Muscle of back (tissue), 13 donors: ENCODE measurements at places on chromosomes 3 and 15. TPM values are rescaled to one million over a fixed set of nuclear protein-coding genes. Genes with fewer than 3 reads are reported as not detected.

GRCh38 chr15:93826293-93826692 is 405.1 kb upstream of the MCTP2 start:
- no peak for DNase-seq

DNA sequence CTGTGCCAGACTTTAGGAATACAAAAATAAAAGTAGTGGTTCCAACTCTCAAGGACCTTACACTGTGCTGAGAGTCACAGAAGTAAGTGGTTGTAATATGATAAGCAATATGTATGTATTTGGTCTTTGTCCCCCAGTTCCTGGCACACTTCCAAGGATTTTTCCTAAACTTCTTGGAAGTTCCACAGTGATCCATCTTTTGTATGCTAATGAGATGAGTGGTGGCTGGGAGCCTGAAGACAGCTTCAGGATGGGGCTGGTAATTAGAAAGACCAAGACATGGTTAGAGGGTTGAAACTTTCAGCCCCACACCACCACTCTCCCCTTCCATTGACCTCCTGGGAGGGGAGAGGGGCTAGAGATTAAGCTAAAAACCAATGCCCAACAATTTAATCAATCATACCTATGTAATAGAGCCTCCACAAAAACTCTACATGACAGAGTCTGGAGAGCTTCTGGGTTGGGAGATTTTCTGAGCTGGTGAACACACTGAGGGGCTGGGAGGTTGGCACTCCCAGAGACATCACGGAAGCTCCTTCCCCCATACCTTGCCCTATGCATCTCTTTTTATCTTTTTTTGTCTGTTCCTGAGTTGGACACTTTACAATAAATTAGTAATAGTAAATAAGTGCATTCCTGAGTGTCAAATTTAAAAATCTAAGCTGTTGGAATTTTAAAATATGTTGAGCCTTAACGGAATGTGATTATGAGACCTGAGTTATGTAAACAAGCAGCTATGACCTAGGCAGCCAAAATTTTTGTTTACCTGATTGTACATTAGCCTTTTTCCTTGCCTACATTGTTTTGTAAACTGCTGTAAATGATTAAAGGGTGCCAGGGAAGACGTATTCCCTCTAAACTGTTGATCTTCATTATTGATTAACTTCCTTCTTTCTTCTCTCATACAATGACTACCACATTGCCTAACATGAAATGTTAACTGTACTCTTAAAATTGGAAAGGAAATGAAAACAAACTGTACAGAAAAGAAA is 24.3 kb downstream of the CD200R1L start:
- no peak for DNase-seq

LRRC3B gene
- 10.9 TPM for polyA plus RNA-seq

DNA sequence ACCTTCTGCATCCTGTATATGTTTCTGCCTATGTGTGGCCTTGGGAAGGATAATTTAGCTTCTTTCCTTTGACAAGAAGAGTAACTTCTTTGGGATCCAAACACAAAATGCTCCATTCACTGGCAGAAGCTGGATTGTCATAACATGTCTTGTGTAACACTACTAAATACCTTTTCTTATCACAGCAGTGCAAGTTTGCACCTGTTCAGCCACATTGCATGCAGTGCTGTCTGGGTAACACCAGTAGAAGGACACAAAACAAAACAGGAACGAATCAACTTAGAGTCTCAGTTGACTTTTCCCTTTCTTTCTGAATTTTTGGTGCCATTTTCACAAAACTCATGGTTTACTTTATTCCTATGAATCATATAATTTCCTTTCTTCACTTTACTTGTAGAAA is 43.6 kb upstream of the TNIK start:
- no peak for DNase-seq

DNA sequence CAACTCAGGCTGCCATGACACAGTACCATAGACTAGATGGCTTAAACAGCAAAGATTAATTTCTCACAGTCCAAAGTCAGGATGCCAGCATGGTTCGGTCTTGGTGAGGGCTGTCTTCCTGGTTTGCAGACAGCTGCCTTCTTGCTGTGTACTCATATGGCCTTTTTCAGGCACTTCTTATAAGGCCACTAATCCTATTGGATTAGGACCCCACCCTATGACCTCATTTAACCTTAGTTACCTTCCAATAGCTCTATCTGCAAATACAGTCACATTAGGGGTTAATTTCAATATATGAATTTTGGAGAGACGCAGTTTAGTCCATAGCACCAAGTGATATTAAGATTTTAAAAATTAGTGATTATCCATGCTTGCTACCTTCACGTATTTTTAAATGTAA is 297.8 kb downstream of the WDR72 start:
- no peak for DNase-seq

DNA sequence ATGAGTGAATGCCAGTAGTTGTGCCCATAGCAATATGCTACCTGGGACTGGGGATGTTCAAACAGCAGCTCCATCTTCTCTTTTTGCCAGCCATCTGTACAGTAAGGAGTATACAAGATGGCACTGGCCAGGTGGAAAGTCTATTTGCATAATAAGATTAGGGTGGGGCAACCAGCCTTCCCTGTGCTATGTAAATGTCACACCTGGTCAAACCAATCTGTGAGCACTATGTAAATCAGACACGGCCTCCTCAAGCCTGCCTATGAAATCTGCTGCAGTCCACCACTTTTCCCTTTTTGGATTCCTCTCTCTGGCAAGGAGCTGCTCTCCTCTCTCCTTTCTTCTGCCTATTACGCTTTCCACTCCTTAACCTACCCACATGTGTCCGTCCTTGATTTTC is 53.0 kb downstream of the C3orf80 start:
- no peak for DNase-seq

DNA sequence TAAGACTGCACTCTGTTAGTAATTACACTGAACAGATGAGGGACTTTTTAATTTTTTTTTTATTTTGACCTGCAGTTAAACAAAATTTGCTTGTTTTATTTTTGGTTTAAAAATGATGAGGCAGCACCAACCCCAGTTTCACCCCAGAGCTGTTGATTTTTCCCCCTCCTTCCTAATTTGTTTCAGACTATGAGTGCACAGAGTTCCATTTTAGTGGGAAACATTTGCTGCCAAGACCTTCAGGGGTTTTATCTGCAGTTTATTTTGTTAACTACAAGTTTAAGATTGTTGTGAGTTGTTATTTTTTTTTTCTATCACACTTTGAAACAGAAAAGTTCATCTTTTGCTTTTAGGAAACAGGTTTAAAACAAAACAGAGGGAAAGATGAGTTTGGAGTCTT is 455.9 kb upstream of the NR2F2 start:
- DNase-seq = no peak

DNA sequence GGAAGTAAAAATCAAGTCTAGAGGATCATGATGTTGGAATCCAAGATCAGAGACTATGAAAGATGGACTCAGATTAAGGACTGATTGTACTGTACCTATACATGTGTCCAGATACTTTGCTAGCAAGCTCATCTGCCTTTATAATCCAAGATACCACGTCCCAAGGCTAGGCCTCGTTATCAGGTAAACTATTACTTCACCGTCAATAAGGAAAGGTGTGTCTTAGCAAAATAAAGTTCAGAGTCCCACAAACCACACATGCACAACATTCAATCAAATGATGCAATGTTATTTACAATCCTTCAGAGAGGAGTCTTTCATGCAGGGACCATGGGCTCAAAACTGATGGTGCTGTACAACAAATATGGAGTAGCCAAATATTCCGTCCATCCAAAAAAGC is 1092.9 kb downstream of the IGSF11 start:
- no peak for DNase-seq

TTBK2 gene
- polyA plus RNA-seq = 13.7 TPM

GRCh38 chr3:161064413-161064812 is 40.7 kb downstream of the B3GALNT1 start:
- no peak for DNase-seq

- no peak for DNase-seq
Observed at GRCh38 chr3:149443545-149443912, 31.0 kb upstream of the TM4SF4 start.

TMEM42 gene
- polyA plus RNA-seq = 13.7 TPM

- no peak for DNase-seq
Observed at GRCh38 chr15:42106288-42106687, 11.9 kb upstream of the PLA2G4D start.

GRCh38 chr15:76678766-76679165 is 226.4 kb downstream of the SCAPER start:
- peak; percentile 4 for DNase-seq

- no peak for DNase-seq
Observed at GRCh38 chr3:124701687-124702086, 28.6 kb upstream of the UMPS start.

GRCh38 chr3:58034738-58035523 is 26.7 kb downstream of the FLNB start:
- no peak for DNase-seq

RASL12 gene
- polyA plus RNA-seq = 10.9 TPM

DNA sequence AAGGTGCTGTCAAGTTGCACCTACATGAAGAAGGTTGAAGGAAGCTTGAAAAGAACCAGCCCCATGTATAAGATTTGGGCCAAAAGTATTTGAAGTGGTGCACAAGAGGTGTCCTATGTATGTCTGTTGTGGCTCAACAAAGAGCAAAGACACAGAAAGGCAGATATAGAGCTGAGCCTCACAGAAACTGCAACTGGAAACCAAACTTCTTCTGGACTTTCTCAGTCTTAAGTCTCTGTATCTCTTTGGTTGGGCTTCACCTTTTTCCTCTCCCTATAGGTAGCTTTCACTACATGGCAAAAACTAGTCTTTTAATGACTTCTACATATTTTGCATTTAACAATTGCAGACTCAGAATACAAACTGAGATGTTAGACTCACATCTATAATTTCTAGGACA is 8.8 kb upstream of the CMC1 start:
- DNase-seq = no peak

TMEM212 gene
- polyA plus RNA-seq = not detected

MB21D2 gene
- 16.7 TPM for polyA plus RNA-seq

CPNE4 gene
- 1.3 TPM for polyA plus RNA-seq

GLDN gene
- 0.29 TPM for polyA plus RNA-seq

MAP1A gene
- polyA plus RNA-seq = 34.7 TPM

GRCh38 chr3:127997961-127998360 is 54.3 kb upstream of the SEC61A1 start:
- DNase-seq = no peak

- peak; percentile 67 for DNase-seq
Observed at GRCh38 chr15:80844011-80844732, 65.0 kb downstream of the CEMIP start.

DNA sequence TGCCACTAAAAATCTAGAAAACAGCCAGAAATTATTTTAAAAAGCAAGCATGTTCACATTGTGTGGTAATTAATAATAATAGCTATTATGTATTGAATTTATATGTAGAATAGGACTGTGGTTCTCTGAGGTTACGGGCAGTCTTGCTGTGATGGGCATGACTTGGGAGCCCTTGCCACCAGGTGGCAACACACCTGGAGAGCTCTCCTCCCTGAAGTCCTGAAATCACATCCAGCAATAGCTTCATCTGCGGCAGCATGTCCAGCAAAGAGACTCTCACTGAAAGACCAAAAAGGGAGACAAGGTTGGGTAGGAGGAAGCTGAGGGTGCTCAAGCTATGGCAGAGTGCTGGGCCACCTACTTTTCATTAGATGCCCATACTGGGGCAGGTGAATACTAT is 206.8 kb upstream of the IL12A start:
- DNase-seq = no peak

- peak; percentile 76 for DNase-seq
Observed at GRCh38 chr15:25481208-25481859, 42.5 kb upstream of the UBE3A start.

- DNase-seq = no peak
Observed at GRCh38 chr15:77695961-77696582, 63.4 kb upstream of the LINGO1 start.

DNA sequence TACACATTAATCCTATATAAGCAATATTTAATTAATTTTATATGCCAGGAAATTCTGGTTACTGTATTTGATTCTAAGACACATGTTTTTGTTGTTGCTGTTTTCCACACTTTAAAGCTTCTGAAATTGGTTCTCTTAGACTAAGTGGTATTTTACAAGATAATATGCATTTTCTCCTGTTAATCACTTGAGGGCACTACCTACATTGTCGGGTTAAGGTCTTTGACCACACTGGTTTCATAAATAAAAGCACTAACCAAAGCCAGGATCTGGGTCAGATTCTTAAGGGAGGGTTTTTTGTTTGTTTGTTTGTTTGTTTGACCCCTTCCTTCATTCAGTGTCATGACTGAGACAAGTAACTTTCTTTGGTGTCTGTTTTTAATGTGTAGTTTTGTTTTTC is 590.2 kb downstream of the RBMS3 start:
- no peak for DNase-seq

DNA sequence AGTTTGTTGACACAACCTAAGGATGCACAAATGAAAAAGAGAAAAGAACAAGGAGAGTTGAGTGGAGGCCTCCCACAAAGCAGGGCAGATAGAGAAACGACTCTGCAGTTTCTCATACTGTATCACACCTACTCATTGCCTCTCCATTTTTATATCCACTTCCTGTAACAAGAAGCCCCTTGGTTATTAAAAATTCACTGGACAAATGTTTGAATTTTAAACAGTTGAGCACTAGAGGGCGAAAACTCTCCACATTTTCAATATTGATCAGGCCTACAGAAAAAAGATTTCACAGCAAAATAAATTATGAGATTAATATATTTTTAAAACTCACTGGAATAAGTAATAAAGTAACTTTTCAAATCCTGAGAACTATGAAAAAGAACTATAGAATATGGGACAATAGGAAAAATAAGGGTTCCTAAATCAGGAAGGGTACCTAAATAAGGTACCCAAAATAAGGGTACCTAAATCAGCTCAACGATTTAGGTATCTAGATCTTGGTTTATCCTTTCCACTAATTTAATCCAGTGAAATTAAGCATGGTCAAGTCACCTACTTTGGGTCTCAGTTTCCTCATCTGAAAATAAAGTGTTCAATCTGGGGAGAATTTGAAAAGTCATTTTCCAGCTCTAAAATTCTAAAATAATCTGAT is 47.0 kb upstream of the PPIB start:
- DNase-seq = peak; percentile 21

DNA sequence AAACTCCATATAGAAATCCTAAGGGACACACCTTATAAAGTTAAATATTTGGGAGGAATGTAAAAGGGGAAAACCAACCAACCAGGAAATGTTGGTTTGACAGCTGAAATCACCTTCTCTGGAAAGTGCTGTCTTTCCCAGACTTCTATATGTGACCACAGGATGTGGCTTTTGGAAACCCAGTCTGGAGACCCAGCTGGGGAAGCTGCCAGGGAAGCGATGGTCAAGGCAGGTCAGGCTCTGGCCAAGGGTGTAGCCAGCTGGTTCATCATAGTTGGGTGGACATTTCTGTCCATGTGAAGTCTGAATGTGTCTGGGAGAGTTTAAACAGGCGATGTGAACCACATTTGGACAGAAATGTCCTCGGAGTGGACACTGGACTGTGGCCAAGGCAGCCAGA is 73.9 kb downstream of the ARNT2 start:
- no peak for DNase-seq

GRCh38 chr15:62626903-62627302 is 415.6 kb upstream of the TPM1 start:
- DNase-seq = no peak

- DNase-seq = no peak
Observed at GRCh38 chr3:87997298-87997697, 61.5 kb downstream of the CGGBP1 start.
